ENCODE measurements at places on chromosomes 11 and 22.

DNA sequence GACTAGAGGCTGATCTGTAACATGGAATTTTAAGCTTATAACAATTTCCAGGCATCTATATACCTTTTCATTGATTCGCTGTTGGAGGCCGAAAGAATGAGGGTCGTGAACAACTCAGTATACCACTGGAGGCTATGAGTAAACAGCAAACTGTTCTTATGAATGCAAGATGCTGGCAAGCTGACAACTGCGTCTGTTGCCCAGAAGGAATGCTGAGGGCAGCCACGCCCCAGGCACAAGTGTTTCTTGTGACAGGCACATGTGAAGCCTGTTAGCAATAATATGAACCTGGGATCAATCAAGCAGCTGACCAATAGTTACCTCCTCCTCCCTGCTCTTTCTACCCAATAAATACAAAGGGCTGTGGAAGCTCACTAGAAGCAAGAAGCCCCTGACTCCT is 15.3 kb downstream of the RTCB start:
- DNase-seq: no peak

- DNase-seq: no peak
Observed at GRCh38 chr22:37284126-37284804, 2.0 kb downstream of the CYTH4 start.

DNA sequence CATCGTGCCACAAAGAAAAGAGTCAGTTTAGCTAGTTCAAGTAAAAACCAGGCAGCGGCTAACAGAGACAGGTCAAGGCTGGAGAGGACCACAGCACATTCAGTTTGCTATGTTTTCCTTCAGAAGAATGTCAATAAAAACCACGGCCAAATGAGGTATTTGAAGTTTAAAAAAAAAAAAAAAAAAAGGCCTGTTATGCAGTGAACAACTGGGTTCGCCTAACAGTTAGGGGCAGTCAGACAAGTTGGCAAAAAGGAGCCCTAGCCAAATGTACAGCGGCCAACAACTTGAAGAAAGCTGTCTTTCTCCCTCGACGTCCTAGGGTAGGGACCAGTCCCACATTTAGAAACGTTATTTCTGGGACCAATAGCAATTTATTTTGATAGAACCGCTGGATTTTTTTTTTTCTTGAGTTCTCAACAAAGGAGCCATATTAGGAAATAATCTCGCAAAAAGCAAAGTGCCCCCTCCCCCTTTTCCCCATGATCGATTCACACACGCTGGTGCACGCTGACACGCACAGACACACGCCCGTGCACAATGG is 237.8 kb downstream of the TTC28 start:
- no peak for DNase-seq

DNA sequence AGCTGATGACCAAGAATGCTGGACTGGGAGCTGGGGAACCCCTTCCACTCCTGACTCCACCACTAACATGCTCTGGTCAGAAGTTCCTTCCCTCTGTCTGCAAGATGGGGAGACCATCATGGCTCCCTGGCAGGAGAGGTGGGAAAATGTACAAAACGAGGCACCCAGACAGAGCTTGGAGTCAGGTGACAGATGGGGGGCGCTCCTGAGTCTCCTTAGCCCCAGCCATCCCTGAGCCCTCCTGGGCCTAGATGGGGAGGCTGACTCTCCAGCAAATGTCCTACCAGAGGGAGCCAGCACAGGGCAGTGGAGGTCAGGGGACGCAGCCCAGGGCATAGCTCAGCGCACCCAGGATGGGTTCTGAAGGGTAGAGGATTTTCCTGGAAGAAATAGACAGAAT is 20.0 kb downstream of the KCNJ4 start:
- no peak for DNase-seq

GRCh38 chr11:2911785-2912391 is 17.3 kb downstream of the PHLDA2 start:
- no peak for DNase-seq

DNA sequence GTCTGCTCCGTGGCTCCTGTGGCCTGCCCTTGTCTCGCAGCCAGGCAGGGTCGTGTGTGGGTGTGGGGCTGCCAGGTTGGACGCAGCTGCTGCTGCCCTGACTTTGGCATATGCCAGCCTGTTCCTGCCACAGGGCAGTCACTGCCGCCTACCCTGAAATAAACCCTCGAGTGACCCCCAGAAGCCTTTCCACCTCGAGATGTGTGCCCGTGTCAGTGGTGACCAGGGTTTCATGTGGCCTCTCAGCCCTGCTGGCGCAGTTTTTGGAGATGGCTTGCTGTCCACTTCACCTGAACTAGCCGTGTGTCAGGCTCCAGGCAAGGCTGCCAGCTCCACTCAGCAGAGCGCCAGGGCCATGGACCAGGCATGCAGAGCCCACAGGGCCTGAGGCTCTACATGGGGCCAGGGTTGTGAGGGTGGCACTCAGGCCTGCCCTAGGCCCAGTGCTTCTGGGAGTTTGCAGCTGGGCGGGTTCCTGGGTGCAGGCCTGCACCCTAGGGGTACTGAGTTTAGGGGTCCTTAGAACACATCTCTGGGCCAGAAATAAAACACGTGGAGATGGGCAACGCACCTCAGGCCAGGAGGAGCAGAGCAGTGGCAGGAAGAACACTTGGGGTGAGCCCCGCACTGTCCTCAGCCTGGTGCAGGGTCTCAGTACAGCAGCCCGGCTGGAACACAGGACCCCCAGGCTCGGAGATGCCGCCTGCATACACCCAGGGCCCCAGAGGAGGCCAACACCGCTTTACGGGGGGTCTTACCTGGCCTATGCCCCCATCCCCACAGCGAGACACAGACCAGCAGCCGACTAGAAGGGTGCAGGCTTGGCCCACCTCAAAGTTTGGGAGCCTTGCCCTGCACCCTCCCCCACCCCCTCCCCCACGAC is 8.8 kb upstream of the PANX2 start:
- DNase-seq: no peak

DNA sequence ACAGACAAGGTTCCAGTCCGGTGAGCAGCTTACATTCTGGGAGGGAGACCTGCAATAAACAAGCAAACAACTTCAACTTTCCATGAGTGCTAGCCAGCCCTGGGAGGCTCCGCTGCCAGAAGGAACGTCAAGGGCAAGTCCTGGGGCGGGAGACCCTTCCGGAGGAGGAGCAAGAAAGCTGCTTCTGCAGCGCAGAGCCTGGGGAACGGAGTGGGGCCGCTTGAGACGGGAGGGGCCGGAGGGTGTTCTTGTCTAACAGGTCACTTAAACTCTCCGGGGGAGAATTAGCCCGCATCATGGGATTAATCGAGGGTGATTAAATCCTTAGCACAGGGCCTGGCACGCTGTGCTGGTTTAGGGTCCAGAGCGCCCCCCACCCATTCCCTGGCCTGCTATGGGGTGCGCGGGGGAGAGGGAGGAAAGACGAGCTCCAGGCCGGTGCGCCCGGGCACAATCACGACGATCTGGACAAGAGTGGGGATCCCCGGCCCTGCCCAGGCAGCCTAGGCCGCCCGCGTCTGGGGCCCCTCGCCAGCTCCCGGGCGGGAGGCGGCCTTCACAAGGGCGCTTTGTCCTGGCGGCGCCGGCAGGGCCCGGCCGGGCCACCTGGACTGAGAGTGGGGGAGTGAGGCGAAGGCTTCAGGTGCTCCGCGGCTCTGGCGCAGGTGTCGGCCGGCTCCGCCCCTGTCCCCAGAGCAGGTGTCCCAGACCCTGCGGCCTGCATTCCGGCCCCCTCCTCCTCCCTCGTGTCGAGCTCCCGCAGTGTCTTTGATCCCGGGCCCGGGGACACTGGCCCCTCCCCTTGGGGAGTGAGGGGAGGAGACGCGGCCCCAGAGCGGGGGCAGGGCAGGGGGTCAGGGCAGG is 663 bp upstream of the LARGE2 start:
- DNase-seq: peak; percentile 76

DNA sequence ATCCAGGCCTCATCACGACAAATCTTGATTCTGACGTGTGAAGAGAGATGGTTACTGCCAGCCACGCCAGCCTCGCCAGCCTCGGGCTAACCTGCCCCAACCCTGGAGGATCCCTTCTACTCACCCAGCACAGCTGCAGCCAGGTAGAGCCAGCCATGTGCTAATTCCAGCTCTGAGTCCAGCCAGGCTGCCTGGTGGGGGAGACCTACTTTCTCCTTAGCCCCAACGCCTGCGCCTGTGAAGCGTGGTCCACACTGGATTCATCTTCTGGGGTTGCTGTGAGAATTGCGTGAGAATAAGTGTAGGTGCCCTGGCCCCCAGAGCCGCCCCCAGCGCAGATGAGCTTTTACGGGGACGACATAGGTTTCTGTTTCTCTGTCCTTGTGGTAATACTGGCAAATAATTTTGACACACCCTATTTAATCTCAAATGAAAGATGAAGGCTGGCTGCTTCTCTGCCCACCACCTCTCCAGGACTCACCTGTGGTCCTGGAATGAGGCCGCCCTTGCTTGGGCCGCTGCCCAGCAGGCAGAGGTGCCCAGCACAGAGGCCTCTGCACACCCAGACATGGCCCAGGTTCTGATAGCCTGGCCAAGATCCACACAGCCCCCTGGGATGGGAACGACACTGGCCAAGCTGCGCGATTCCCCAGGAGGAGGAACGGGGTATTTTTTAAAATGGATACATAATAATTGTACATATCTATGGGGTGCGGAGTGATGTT is 528.4 kb downstream of the TBC1D22A start:
- DNase-seq: no peak

- no peak for DNase-seq
Observed at GRCh38 chr11:63489879-63490278, 1.1 kb downstream of the PLAAT5 start.

DNA sequence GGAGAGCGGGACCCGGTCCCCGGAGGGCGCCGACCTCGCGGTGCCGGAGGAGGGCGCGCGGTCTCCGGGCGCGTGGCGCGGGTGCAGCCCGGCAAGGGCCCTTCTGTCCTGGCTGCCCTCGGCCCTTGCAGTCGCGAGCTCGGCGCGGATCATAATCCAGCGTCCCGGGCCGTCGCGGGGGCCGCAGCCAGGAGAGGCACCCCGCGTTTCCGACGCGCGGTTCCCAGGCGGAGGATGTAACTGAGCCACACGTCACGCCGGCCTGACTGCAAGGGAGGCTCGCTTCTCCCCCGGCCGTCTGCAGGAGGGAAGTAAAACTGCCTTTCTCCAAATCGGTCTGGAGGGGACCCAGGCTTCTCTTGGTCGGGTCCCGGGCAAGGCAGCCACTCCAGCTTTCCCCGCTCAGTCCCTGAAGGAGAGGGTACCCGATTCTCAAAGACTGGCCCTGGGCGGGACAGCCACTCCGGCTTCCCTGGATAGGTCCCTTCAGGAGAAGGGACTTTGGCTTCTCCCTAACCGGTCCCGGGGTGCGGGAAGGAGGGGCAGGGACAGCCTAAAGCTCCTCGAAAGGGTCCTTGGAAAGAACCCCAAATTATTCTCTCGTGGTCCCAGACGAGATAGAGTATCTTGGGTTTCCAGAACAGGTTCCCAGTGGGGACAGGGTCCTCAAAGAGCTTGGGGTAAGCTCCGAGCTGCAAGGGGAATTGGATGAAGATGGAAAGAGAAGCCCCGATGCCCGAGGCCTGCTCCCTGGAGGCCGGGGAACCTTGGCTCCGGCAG is 836 bp downstream of the SPON1 start:
- peak; percentile 24 for DNase-seq

DNA sequence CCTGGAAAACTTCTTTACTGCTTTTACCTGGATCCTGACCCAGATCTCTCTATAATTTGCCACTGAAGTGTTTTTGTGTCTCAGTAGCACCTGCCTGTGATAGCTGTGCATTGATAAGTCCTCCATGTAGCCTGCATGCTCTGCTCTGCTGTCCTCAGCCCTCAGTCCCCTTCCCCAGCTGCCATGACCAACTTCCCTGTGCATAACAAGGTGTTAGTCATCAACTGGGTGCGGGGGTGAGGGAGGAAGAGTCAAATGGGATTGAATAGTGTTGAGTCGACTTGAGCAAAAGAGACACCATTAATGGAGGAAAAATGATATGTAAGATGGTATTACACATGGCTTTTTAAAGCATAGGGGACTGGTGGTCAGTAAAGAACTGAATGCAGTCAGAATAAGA is 92.2 kb upstream of the PLET1 start:
- no peak for DNase-seq

GRCh38 chr11:117717485-117718314 is 79.3 kb downstream of the DSCAML1 start:
- peak; percentile 76 for DNase-seq

DNA sequence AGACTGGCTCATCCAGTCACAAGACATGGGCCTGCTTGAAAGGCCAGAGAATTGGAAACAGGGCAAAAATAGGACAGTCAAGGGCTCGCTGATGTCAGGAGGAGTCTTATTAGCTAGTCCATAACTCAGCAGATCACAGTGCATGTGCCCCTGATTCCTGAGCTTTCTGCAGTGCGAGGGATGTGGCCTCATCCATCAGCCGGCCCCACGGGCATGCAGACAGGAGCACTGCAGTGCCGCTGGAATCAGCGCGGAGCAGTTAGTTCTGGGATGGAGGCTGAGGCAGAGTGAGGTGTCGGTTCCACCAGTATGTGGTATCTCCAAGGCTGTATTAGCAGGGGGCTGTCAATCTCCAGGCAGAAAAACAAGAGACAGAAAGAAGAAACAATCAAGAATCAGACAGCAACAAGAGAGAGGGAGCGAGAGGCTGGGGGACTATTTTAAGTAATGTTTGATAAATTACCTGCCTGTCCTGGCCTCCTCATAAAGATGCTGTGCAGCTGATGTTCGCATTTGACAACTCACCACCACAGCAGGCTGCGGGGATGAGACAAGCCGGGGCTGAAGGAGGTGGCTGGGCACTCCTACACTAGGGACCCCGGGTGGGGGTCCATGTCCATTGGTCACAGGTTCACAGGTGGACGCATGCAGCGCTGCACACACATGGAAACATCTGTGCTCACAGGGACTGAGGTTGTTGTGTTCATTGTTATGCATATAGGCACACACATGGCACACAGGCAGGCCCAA is 167.2 kb downstream of the TRIM29 start:
- no peak for DNase-seq

DNA sequence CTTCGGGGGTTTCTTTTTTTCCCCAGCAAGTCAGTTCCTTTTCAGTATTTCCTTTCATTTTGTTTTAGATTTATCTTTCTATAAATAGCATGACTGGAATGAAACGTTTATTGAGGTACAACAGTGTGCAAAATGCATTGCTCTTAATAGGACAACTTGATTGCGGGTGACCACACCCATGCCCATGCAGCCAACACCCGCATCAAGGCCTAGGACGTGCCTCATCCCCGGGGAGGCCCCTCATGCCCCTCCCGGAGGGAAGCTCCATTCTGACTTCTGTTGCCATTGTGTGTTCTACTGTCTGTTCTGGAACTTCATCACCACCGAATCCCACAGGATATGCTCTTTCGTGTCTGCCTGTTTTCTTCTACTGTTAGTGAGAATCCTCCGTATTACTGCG is 82.2 kb downstream of the RPS6KA4 start:
- DNase-seq: no peak

Measured in COR-L47 (cell line).